ENCODE measurements at places on chromosomes 1 and 21.

DNA sequence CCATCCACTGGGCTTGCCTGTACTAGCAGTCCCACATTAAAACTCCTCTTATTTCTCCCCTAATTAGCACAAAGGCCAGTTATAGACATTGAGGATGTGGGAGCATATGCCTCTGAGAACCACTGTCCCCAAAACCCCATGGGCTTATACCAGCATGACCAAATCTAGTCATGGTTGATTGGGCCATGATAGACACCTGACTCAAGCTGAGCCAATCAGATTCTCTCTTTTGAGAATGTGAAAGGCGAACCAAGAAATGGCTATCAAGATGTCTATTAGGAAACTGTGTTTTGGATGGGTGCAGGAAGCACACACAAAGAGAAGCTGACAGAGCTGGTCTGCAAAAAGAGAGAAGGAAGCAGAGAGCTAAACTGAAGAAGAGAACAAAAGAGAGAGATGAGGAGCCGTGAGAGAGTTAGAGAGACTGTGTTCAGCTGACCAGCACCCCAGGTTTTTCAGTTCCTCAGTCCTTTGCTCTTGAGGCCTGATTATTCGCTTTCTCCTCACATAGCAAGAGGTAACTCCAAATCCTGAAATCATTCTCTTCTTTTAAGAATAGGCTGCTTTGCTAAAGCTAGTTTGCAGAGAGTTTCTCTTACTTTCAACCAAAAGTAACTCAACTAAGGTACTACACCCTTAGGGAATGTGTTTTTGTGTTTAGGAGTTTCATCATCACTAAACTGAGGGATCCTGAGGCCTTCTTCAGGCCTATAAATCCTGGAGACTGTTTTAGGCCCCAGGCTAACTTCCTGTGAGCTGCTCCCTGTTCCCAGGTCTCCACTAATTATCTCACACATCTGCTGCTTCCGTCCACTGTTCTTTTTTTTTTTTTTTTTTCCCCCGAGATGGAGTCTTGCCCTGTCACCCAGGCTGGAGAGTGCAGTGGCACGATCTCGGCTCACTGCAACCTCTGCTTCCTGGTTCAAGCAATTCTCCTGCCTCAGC lies 7.9 kb upstream of the TIPRL start:
- no peaks in the 10 kb centered on the region for H3K36me3 ChIP-seq
- H3K27me3 ChIP-seq = peaks cover 7% of the 10 kb centered on the region
- H3K4me3 ChIP-seq = no peak overlapping the region
- no peak for DNase-seq
- H3K27ac ChIP-seq = no peak overlapping the region

DNA sequence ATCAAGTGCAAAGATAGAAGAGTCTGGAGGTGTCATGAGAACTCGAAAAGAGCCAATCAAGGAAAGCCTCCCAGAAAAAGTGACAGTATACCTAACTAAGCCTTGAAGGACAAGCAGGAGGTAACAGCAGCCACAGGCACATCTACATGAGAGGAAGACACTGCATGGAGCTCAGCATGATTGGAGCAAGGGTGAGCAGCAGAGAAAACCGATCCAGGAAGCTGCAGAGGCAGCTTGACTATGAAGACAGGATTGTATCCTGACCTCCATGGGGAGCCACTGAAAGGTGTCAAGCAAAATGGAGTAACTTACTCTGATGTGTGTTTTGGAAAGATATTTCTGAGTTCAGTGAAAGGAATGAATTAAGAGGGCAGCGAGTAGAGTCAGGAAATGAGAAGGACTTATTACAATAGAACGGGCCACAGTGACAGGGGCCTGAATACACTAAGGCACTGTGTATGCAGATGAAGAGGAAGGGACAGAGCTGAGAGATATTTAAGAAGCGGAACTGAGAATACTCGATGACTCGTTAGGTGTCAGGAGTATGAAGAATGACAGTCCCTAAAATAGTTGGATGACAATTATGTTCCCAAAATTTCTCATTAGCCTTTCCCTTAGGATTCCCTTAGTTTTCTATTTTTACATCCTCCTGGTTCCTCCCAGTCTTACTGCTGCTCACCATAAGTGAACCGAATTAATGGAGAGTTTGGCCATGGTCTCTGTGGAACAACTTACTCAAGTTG lies 139.3 kb upstream of the NFIA start:
- H3K27me3 ChIP-seq = no peaks in the 10 kb centered on the region
- no peaks in the 10 kb centered on the region for H3K36me3 ChIP-seq
- H3K4me3 ChIP-seq = no peak overlapping the region
- no peaks in the 10 kb centered on the region for H3K4me1 ChIP-seq
- no peak overlapping the region for H3K27ac ChIP-seq

- no peak overlapping the region for H3K4me3 ChIP-seq
- H3K4me1 ChIP-seq = peaks cover 8% of the 10 kb centered on the region
- DNase-seq = no peak
- H3K27me3 ChIP-seq = no peaks in the 10 kb centered on the region
- no peak overlapping the region for H3K27ac ChIP-seq
Measured at GRCh38 chr1:206014601-206015000, 9.1 kb downstream of the CTSE start.

- peaks cover 3% of the 10 kb centered on the region for H3K36me3 ChIP-seq
- H3K4me3 ChIP-seq = no peak overlapping the region
- no peak for DNase-seq
Measured at GRCh38 chr1:54314696-54315095, 91.5 kb downstream of the SSBP3 start.

DNA sequence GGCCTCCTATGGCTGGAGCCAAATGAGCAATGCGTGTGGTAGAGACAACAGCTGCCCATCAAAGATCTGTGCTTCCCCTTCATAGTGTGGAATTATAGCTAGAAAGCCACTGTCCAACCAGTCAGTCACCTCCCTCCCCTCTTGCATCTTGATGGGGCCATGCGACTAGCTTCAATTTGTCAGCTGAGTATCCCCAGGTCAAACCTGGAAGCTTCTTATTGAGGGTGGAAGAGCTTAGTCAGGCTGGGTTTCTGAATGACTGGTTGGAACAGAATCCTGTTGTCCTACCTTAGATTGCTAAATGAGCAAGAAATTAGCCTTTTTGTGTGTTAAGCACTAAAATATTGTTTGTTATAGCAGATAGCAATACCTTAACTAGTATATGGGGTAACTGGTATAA lies 625.4 kb downstream of the PTPRC start:
- no peak overlapping the region for H3K27ac ChIP-seq
- H3K4me3 ChIP-seq = no peak overlapping the region
- H3K4me1 ChIP-seq = no peaks in the 10 kb centered on the region
- no peak for DNase-seq

GRCh38 chr1:51168266-51168845 lies 66.3 kb downstream of the C1orf185 start:
- DNase-seq = no peak
- no peaks in the 10 kb centered on the region for H3K27me3 ChIP-seq
- H3K27ac ChIP-seq = no peak overlapping the region
- no peak overlapping the region for H3K4me3 ChIP-seq

GRCh38 chr1:201501144-201501543 lies 5.8 kb downstream of the CSRP1 start:
- no peak overlapping the region for H3K27ac ChIP-seq
- peaks cover 12% of the 10 kb centered on the region for H3K36me3 ChIP-seq
- DNase-seq = no peak
- no peak overlapping the region for H3K4me3 ChIP-seq
- H3K4me1 ChIP-seq = peaks cover 24% of the 10 kb centered on the region

DNA sequence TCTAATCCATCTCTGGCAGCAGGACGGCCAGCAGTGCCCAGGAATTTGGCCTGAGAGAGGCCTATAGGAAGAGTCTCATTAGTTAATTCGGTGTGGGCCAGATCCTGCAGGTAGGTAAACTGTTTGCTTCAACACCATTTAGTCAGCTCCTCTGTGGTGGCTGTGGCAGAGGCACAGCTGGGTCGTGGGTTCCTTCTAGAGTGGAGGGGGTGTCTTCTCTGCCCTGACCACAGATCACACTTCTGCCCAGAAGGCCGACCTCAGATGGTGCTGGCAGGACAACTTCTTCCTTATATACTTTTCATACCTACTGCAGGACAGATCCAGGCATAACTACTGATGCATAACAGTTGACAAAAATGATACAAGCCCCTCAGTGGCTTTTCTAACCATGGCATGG lies 281.4 kb downstream of the RPS6KC1 start:
- no peak overlapping the region for H3K27ac ChIP-seq
- H3K36me3 ChIP-seq = no peaks in the 10 kb centered on the region
- H3K4me1 ChIP-seq = no peaks in the 10 kb centered on the region
- H3K27me3 ChIP-seq = no peaks in the 10 kb centered on the region

- H3K27ac ChIP-seq = peak overlapping the region; percentile 83
- H3K4me3 ChIP-seq = peak overlapping the region; percentile 57
- DNase-seq = peak; percentile 93
- no peaks in the 10 kb centered on the region for H3K27me3 ChIP-seq
Measured at GRCh38 chr1:2194898-2195673, 514 bp upstream of the FAAP20 start.

- peaks cover 7% of the 10 kb centered on the region for H3K27me3 ChIP-seq
- DNase-seq = no peak
- H3K4me3 ChIP-seq = no peak overlapping the region
- no peak overlapping the region for H3K27ac ChIP-seq
- H3K4me1 ChIP-seq = no peaks in the 10 kb centered on the region
Measured at GRCh38 chr1:204931768-204932572, 61.3 kb downstream of the NFASC start.

- no peak overlapping the region for H3K27ac ChIP-seq
- peaks cover 21% of the 10 kb centered on the region for H3K27me3 ChIP-seq
- no peak for DNase-seq
- no peak overlapping the region for H3K4me3 ChIP-seq
Measured at GRCh38 chr1:59282951-59283350, 13.9 kb upstream of the FGGY start.

- no peaks in the 10 kb centered on the region for H3K27me3 ChIP-seq
- H3K27ac ChIP-seq = no peak overlapping the region
- H3K36me3 ChIP-seq = no peaks in the 10 kb centered on the region
Measured at GRCh38 chr21:38359835-38360234, 103.0 kb downstream of the KCNJ15 start.

DNA sequence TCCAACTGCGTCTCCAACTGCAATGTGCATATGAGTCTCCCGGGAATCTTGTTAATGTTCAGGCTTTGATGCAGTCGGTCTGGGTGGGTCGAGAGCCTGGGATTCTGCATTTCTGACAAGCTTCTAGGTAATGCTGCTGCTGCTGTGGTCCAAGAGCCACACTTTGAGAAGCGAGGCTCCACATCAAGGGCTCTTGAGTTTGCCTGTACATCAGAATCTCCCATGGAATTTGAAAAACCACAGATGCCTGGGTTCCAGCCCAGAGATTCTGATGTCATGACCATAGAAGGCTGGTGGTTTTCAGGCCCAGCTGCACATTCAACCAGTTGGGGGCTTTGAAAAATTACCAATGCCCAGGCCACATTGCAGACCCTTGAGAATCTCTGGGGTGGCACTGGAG lies 93.9 kb upstream of the TARDBP start:
- no peak for DNase-seq
- no peaks in the 10 kb centered on the region for H3K36me3 ChIP-seq
- peaks cover 33% of the 10 kb centered on the region for H3K4me1 ChIP-seq
- H3K4me3 ChIP-seq = no peak overlapping the region
- H3K27ac ChIP-seq = no peak overlapping the region

- no peak overlapping the region for H3K4me3 ChIP-seq
- no peaks in the 10 kb centered on the region for H3K36me3 ChIP-seq
- no peak for DNase-seq
Measured at GRCh38 chr1:115827452-115828044, 13.4 kb downstream of the NHLH2 start.

GRCh38 chr1:97138515-97139032 lies 417.0 kb downstream of the PTBP2 start:
- no peak overlapping the region for H3K4me3 ChIP-seq
- no peak overlapping the region for H3K27ac ChIP-seq
- DNase-seq = no peak
- H3K4me1 ChIP-seq = no peaks in the 10 kb centered on the region
- H3K27me3 ChIP-seq = no peaks in the 10 kb centered on the region

DNA sequence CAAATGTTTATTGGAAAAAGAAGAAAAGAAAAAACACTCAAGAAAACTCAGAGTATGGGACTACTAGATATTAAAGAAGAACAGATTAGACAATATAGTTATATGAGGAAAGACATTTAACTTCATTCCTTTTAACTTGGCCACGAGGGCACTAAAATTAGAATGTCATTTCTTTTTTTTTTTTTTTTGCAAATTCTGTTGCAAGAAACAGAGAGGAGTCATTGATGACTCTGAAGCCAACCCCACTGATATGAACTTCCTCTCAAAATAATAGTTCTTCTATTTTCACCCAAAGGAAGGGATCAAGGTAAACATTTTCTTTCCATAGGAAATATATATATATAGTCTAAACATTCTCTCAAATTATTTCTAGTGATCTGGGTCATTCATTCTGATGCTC lies 24.6 kb upstream of the PEX19 start:
- H3K36me3 ChIP-seq = peaks cover 96% of the 10 kb centered on the region
- no peaks in the 10 kb centered on the region for H3K4me1 ChIP-seq
- H3K27ac ChIP-seq = no peak overlapping the region
- DNase-seq = no peak
- no peaks in the 10 kb centered on the region for H3K27me3 ChIP-seq
- no peak overlapping the region for H3K4me3 ChIP-seq

GRCh38 chr1:158024737-158025136 lies 31.3 kb downstream of the KIRREL1 start:
- no peak overlapping the region for H3K4me3 ChIP-seq
- no peak overlapping the region for H3K27ac ChIP-seq
- DNase-seq = no peak
- no peaks in the 10 kb centered on the region for H3K4me1 ChIP-seq
- no peaks in the 10 kb centered on the region for H3K27me3 ChIP-seq

DNA sequence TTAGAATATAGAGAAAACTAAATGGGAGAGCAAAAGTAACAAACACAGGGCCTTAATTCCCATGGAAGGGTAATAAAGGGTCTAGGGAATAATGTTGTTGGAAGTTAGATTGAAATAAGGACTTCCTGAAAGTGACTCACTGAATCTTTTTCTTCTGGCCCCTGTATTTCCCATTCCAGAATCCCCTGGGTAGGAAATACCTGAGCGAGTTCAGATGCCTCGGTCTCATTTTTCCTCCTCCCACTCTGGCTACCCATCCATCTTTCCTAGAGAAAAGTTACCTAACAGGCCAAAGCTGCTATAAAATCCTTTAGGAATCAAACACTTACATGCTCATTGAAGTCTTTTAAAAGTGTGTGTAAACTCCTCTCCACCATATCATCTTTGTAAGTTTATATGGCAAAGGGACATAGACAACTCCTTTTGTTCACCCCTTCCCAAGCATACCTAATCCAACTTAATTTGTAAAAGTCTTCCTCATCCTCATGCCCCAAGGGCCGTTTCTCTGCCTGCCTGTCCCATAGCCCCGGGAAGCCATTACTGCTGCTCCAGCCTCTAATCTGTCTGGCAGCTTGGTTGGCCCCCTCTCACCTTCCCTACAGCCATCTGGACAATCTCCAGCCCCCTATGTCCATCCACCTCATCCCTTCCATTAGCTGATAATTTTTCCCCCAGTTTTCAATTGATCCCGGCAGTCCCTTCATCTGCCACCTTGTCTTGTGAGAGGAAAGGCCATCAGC lies 3.3 kb upstream of the MEF2D start:
- peaks cover 73% of the 10 kb centered on the region for H3K4me1 ChIP-seq
- no peaks in the 10 kb centered on the region for H3K36me3 ChIP-seq
- peak overlapping the region; percentile 96 for H3K27ac ChIP-seq
- DNase-seq = no peak
- H3K4me3 ChIP-seq = peak overlapping the region; percentile 46
- no peaks in the 10 kb centered on the region for H3K27me3 ChIP-seq

All from CD4-positive, alpha-beta T cell (primary cell).